ENCODE measurements at places on chromosomes 12 and 14.

GRCh38 chr12:19304149-19304750 is 135.0 kb upstream of the AEBP2 start:
- no peak for DNase-seq

DNA sequence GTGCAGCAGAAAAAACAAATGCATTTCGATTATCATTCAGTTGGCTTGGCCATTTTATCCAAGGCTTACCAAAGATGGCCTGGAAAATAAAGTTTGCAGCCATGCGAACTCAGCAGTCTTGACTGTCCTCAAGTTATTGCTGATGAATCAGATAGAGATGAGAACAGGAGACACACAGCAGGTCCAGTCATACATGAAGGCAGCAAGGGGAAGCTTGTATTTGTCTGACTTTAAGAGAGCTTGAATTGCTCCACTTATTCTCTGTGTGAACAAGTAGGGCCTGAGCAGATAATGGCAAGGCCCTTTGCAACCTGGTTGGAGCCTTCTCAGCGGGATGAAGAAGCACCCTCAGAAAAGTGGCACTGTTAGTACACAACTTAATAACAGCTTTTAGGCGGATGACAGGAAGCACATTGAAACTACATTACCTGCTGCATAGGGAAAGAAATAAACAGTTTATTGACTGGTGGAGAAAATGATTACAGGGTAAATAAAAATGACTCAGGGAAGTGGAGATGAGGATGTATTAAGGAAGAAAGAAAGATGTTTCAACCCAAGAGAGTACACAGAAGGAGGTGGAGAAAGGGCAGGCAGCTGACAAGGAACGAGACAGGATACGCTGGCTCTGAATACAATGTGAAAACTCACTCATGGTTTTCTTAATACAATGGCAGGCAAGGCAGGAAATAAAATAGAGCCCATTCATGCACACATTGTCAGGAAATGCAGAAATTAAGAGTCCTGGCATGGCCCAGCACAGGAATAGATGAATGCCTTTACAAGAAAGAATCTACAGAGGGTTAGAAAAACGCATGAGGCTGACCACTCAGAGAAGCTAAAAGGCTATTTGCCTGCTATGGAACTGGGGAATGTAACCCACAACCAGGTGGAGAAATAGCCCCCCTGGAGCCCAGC is 128.4 kb downstream of the GALC start:
- DNase-seq = no peak

- no peak for DNase-seq
Measured at GRCh38 chr14:94515426-94515825, 6.2 kb upstream of the SERPINA12 start.

DNA sequence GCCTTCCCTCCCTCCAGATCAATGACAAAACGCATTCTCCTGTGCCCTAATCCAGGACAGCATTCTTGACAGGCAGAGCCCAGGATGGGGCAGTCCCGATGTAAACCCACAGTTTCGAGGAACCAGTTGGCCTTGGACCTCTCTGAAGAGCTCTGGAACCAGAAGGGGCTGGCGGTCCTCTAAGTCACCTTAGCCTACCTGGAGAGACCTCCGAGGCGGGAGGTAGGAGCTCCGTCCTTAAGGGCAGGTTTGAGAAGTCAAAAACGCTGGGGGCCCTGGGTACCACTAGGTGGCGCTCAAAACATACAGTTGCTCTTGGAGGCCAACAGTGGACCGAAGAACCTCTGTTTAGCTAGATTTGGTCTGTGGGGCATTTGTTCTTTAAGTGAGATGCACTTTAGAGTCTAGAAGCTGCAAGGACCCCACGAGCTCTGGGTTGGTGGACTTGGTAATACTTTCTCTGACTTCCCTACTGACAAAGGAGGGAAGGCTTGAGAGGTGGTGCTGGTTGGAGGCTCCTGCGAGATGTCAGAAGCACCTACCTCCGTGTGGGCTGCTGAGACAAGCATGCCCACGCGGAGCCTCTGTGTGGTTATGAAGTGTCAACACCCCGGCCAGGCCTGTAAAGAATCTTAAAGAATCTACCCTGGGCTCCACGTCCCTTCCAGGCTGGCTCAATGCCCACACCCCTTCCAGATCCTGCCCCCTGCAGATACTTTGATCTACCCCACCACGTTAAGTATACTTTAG is 74.8 kb upstream of the CHST11 start:
- peak; percentile 78 for DNase-seq
